Renal pelvis (tissue), 12 donors: ENCODE measurements at places on chromosomes 3 and 15. TPM values are rescaled to one million over a fixed set of nuclear protein-coding genes. Genes with fewer than 3 reads are reported as not detected.

MUSTN1 gene
- 1.4 TPM for polyA plus RNA-seq

ATP13A5 gene
- polyA plus RNA-seq = 0.22 TPM

GABRG3 gene
- 2.3 TPM for polyA plus RNA-seq

- DNase-seq = no peak
These were observed 82.7 kb downstream of the COL8A1 start for GRCh38 chr3:99720985-99721632.

DNA sequence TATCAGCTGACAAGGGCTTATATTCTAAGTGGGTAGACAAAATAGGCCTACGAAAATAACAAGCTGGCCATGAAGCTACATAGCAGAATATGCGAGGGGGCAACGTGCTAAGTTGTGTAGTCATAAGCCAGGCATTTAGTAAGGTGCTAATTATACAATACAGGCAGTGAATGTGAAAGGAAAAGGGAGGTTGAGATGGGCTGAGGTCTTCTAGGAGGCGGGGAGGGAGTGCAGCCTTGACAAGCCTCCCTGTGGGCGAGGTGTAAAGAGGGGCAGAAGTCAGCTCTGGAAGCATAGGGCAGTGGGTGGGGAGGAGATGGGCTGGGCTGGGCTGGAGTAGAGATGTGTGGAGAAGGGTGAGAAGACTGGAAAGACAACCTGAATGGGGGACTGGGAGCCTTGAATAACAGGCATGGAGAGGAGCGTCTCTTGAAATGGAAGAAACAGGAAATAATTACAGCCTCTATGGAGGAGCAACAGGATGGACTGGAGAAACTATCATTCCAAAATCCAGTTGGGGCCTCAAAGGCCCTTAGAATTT, 1.2 kb downstream of the TIGIT start:
- DNase-seq = no peak

DNA sequence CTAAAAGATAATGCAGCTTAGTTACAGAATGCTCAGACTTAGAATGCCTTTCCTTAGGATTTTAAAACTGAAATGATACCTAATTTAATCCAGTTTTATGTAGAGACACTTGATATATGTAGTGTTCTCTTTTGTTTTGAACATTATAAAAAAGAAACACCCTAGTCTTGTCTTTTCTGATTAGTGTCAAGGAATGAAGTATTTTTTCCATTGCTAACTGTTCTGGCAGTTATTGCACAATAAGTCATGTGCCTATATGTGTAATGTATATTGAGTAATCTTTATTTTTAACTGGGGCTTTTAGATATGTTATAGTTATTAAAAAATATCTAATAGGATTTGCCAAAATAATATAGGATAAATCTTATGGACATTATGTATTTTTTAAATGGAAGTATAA, 4.5 kb downstream of the ARL8B start:
- DNase-seq = no peak

DNA sequence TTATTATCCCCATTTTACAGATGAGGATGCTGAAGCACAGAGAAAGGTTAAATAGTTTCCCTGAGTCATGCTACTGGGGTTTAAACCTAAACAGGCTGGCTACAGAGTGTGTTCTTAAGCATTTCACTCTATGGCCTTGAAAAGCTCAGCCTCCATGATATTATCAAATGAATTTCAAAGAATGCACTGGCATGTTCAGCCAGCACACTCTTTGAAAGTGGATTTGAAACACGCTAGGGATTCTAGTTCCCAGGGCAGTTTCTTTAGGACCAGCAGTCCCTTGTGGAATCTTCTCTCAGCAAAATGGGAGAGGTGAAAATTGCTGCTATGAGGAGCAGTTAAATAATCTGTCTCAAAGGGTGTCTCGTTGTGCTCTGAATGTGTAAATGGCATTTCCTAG, 213.3 kb downstream of the EPHB1 start:
- no peak for DNase-seq

DNA sequence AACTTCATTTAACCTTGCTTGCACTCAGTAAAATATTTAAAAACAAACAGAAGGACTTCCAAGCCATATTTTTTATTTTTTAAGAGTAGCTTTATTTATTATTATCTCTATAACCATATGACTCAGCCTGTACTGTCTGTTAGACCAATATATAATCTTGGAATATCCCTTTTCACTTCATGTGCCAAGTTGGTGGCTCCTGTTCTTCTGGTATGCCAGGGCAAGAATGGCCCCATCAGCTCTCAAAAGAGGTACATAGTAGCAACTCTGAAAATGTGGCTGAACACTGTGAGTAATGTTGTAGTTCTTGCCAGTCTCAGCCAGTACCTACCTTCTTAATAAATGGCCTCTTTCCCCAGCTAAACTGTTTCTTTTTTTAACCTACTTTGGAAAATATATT, 257.0 kb upstream of the UBE2E1 start:
- DNase-seq = no peak

DNA sequence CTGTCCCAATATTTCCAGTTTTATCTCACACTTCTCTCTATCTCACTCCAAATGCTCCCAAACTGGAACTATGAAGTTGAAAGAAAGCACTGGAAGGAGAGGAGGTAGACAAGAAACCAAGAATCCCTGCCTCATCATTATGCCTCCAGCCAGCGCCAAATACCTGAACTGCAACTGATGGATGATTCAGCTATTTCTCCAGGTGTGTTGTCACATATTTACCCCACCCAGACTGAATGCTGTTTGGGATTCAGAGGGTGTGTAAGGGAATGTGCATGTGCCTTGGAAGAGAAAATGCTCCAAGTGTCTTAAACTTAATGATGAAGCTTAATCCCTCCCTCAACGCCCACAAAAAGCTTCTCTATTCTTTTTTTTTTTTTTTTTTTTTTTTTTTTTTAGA, 269.5 kb upstream of the ATP11B start:
- DNase-seq = no peak

GRCh38 chr3:180911876-180912303, 580 bp upstream of the FXR1 start:
- DNase-seq = no peak

- DNase-seq = peak; percentile 68
These were observed 68.7 kb upstream of the CGNL1 start for GRCh38 chr15:57307527-57308169.

DNA sequence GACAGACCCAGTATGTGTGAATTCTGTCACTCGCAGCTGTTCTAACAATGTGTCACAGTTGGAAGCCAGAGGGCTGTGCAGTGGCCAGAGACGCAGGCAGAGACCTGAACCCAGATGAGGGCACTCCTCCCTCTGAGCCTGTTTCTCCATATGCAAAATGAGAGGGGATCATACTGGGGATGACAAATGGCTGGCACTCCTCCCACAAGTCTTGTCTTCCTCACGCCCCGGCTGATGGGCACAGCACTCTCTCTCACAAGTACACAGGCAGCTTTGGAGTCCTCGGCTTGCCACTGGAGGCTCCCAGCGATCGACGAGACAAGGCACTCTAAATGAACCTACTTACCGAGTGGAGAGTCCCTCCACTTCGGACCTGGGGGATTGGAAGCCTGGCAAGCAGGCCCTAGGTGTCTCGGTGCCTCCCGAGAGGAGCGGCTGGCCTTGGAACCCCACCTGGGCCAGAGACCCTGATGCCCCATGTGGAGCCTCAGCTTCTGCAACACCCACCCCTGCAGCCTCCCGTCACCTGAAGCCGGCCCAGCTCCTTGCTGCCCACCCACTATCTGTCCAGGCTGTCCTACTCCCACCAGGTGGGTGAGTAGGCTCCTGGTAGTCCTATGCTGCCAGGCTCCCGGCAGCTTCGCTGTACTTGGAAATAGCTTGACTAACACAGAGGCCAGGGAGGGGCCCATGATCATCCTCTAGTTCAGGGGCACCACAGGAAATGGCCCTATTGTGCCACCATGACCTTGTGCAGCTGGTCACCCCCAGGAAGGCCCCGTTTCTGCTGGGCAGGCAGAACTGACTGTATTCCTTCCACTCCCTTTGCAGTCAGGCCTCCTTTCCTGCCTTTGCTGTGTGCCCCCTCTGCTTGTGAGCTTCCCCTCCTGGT, 65.0 kb upstream of the IQSEC1 start:
- DNase-seq = no peak
